ENCODE measurements at places on chromosomes 16 and 17.

GRCh38 chr16:4517812-4518680, 20.5 kb downstream of the CDIP1 start:
- peak; percentile 33 for DNase-seq

DNA sequence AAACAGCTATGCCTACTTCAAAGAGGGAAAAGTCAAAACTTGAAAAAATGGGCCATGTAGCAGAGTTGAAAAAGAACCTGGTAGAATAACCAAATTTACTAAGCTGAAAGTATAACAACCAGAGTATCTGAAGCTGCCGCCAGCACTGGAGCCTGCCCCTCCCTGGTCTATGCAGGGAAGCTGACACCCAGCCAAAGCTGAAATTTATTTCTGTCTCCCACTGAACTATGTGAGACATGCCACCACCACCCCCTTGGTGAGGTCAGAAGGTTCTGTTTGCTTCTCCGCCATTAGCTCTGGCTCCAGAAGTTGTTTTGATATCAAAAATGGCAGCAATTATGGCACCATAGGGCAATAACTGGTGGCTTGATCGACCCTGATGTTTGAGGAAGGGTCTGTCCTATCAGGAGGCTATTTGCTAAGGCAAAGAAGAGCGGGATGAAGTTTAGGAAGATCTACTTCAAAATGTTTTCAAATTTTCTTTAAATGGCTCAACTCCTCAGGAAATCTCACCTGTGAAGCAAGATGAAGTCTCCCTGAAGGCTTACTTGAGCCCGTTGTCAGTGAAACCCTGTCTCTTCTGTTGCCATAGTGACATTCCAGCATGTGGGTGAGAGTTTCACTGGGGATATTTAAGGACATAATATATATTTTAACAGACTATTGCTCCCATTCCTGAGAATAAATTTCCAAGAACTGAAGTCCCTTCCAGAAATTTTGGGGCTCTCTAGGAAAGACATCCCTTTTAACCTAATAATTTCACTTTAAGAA, 122.0 kb downstream of the COPRS start:
- DNase-seq = no peak

DNA sequence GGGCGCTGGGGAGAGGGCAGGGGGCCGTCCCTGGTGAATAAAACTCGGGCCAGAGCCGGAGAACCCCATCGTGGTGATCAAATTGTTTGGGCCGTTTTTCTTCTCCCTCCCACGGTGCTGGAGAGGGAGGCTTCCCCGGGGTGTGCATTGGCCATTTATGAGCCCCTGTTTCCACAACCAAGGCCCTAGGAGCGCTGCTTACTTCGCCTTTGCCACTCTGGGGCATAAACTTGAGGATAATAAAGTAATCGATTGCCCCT, 544 bp downstream of the CCP110 start:
- DNase-seq = no peak

GRCh38 chr17:57881143-57881542, 31.3 kb upstream of the MRPS23 start:
- DNase-seq = peak; percentile 93

GRCh38 chr17:65154770-65155589, 17.8 kb downstream of the RGS9 start:
- no peak for DNase-seq

- no peak for DNase-seq
These were observed 22.0 kb upstream of the FLCN start for GRCh38 chr17:17258998-17259397.

Measured in fibroblast of skin of right quadriceps (primary cell).